ENCODE measurements at places on chromosomes 2 and 18.

DNA sequence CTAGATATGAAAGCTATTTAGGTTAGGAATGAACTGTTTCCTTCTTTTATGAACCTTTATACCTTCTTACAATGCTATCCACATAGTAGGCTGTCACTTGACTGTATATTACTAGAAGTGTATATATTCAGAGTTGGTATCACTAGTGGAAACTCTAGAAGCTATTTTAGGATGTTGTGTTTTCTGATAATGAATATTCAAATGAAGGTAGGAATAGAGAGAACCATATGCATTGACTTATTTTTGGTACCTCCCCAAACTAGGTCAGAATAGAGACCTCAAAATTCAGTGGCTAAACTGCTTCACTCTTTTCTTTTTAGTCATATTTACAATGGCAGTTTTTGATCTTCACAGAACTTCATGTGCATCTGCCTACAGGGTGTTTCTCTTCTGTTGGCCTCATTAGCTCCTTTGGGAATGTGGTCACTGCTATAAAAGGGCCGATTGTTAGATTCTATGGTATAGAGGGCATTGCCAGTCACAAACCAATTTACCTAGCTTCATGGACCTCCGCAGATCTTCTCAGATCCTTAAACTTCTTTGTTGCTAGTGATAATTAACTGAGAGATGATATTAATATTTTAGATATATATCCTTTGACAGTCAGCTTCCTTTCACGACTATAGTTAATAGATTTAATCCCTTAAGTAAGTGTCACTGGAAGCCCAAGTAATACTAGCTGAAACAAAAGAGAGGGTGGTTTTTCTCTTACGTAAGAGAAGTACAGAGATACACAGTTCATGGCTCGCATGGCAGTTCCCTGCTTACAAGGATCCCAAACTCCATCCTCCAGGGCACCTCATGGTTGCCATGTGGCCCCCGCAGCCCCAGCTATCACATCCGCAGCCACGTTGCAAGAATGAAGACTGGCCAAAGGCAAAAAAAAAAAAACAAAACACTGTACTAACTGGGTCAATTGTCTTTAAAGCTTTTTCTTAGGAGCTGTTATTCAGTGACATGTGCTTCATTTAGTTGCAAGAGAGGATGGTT, 61.0 kb downstream of the TSPYL6 start:
- no peak for DNase-seq

- no peak for DNase-seq
These were observed 1076.5 kb upstream of the ZEB2 start for GRCh38 chr2:145596416-145596815.

DNA sequence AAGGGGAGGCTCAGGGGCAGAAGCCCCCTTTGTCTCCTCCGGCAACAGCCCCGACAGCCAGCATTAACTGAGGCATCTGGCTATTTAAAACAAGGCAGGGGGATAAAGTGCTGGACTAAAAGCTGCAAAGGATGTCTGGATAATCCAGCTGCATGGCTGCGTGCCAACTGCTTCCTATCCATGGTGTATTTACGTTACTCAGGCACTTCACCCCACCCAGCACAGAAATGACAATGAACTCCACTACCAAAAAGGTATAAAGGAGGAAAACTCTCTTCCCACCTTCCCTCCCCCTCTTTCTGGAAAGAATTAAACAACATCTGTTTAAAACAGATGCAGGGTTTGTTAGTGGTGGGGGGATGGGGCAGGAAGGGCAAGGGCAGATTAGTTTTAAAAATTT, 82.5 kb downstream of the SPRED2 start:
- no peak for DNase-seq

GRCh38 chr18:49335677-49336076, 124.8 kb downstream of the DYM start:
- DNase-seq: no peak

DNA sequence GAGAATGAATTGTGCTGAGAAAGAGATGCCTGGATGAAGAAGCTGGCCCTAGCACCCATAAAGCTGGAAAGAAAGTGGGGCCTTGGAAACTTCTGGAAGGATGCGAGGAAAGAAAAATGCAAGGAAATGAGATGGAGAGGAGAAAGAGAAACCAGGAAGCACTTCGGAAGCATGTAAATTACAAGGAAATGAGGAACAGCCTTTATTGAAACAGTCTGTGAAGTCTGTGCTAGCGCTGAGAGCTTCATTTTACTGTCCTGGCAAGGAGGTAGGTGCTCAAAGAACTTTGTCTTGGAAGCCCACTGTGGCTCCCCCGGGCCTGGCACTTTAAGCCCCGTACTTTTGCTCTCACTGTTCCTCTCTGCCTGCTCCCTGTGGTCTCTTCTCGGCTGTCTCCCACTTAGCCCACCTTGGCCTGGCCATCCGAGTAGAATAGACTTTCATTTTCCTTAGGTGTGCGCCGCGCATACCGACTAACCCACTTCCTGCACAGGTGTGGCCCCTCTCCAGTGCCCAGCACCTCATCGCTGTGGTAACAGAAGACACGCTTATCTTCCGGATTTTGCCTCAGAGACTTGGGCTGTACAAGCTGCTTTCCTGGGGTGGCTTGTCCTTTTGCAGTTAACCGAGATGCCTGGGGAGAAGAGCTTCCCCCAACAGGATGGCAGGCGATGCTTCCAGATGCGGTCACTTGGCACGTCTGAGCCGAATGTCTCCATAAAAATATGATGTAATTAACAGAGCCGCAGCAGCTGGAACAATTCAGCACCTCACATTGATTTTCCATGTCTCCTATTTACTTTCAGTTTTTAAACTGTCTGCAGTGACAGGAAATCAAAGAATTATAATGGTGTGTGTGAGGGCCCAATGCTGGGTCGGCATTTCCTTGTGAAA, 199.6 kb downstream of the HRH4 start:
- DNase-seq: no peak

DNA sequence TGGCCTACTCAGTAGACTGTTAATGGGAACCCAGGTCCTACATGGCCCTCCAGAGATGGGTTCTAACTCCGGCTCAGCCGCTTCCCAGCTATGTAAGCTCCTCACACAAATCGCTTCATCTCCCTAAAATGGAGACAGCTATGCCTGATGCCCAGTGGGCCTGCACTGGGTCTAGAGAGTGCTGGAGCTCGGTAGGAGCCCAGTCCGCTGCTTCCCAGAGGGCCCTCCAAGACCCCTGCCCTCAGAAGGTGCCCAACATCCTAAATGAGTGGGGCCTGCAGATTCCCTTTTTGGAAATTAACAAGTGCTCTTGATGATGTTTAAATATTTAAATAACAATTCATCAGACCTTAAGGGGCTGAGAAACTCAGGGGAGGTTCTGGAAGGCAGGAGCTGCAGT, 47.1 kb downstream of the HS1BP3 start:
- no peak for DNase-seq

DNA sequence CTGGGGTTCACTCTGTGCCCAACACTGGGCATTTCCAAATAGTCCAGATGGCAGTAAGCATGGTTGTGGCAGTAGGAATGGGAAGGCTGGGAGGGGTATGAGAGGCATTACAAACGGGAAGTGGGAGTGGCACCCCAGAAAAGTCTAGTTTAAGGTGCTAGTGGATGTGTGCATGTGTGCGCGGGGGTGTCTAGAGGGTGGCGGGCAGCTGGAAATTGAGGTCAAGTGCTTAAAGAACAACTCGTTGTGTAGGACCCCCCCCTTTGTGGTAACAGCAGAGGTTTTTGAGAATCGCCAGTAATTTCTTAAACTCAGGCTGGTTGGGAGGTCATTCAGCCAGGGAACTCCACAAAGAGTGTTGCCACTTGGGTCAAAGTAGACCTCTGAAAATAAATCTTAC, 69.9 kb downstream of the RHBDD1 start:
- no peak for DNase-seq

GRCh38 chr18:11025671-11026070, 123.7 kb downstream of the PIEZO2 start:
- DNase-seq: no peak

DNA sequence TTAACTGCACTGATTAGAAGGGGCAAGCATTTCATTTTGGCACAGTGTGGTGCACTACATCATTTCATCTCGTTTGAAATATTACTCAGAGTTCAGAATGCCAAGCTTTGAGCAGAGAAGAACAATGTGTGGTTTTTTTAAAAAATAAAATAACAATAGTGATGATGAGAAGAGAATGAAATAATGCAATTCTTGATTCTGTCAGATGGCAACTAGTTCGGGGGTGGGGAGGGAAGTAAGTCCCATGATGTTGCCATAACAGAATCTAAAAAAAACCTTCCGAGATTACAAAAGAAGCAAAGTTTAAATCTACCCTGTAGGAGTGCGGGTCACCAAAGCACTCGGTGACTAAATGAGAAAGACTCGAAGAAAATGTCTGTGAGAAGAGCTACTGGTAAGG, 490.4 kb downstream of the NR4A2 start:
- DNase-seq: no peak

DNA sequence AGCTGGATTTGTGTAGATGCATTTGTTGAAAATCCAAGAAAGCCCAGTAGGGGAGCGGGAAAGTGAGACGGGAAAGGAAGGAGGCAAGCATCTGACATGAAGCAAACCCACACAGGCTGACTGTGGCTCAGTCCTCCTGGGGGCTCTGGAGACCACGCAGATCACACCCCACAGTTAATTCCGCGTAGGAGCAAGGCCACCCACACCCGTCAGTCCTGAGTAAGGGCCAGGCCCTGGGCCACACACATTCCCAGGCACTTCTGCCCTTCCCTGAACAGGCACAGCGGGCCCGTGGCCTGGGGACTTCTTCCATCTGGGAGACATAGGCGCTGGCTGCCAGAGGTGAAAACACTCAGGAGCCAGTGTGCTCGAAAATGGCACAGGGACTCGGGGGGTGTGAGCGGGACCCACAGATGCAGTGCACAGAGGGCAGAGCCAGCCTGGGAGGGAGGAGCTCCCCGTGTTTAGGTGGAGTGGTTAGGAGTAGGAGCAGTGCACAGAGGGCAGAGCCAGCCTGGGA, 19.4 kb upstream of the PRLH start:
- DNase-seq: no peak

GRCh38 chr18:39489431-39489830, 1923.8 kb upstream of the CELF4 start:
- no peak for DNase-seq

GRCh38 chr18:11993264-11993916, 12.1 kb downstream of the IMPA2 start:
- no peak for DNase-seq

- DNase-seq: no peak
These were observed 10.2 kb upstream of the CNDP1 start for GRCh38 chr18:74524097-74524496.

DNA sequence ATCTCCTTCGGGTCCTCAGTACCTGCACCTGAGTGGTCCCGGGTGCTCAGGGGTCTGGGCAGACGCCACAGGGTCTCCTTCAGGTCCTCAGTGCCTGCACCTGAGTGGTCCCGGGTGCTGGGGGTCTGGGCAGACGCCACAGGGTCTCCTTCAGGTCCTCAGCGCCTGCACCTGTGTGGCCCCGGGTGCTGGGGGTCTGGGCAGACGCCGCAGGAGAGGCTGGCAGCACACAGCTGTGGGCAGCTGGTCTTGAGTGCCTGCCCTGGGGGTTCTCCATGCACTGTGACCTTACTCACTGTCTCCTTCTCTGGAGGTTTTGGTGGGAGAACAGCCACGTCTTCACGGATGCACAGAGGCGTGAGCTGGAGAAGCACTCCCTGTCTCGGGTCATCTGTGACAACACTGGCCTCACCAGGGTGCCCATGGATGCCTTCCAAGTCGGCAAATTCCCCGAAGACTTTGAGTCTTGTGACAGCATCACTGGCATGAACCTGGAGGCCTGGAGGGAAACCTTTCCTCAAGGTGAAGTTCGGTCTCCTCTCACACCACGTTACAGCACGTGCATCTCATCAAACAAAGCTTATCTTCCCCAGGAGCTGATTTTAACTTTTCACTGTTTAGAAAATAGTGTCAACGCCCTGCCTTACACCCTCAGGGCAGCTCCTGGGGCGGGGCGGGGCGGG, 82.6 kb downstream of the TPO start:
- no peak for DNase-seq

DNA sequence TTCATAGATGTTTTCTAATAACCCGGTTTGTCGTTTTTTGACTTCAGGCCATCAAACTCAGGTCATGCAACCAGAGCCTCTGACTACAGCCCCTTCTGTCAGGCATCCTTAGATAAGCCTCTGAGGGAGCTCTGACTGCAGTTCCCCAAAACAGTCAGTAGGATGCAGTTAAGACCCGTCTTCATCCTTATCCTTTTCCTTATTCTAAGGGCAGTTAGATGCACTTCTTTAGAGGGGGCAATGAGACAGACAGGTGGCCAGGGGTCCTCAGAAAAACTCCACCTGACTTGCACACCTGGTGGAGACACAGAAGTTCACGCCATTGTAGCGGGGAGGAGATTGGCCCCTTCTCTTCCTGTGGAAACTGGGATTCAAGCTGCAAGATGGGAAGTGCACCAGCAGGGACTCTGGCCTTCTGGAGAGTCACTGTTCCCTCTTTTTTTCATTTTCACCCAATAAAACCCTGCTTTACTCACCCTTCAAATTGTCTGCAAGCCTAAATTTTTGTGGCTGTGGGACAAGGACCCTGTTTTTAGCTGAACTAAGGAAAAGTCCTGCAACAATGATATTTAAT, 104.8 kb upstream of the TFPI start:
- no peak for DNase-seq
